ENCODE measurements at places on chromosomes 6 and 20. TPM values are rescaled to one million over a fixed set of nuclear protein-coding genes. Genes with fewer than 3 reads are reported as not detected.

DNA sequence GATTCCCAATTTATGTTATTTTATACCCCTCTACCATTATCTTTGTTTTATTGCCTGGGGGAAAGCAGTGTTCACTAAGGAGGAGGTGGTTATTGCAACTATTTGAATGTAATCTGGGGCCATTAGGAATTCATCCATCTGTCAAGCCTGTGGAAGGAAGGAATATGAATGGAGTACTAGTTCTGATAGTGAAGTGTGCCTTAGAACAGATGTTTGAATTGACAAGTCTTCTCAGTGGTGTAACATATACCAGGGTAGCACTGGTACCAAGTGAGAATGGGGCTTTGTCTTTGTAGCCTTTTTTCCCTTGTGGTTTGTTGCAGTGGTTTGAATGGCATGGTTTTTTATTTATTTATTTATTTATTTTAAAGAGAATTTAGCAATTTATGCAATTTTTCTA is 27.9 kb upstream of the HDAC2 start:
- DNase-seq = no peak

DNA sequence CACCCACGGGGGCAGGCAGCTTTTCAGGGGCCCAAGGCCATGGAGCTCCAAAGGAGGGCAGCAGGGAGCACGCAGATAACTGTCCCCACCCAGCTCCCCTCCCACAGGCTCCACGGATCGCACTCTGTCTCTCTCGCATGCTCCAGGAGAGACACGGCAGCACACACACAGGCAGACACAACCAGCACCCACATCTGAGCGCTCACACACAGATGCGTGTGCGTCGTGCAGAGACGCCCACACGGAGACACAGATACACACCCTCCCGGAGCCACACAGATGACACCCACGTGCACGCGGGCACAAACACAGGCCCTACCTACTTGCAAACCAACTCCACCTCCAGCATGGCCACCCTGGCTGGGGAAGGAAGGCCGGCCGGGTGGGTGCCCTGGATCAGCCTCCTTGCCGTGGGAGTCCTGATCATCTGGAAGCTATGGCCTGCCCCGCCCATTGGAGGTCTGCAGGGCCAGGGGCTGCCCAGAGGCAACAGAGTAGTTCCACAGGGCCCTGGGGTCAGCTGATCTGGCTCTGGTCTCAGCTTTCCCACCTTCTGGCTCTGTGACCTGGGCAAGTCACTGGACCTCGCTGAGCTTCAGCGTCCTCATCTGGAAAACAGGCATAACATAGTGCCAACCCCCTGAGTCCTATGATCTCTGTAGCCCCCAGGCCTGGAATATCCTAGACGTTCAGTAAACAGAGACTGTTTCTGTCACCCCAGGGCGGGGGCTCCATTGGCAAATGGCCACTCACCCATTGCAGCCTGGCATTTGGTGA is 31.5 kb downstream of the AAR2 start:
- peak; percentile 32 for DNase-seq

DNA sequence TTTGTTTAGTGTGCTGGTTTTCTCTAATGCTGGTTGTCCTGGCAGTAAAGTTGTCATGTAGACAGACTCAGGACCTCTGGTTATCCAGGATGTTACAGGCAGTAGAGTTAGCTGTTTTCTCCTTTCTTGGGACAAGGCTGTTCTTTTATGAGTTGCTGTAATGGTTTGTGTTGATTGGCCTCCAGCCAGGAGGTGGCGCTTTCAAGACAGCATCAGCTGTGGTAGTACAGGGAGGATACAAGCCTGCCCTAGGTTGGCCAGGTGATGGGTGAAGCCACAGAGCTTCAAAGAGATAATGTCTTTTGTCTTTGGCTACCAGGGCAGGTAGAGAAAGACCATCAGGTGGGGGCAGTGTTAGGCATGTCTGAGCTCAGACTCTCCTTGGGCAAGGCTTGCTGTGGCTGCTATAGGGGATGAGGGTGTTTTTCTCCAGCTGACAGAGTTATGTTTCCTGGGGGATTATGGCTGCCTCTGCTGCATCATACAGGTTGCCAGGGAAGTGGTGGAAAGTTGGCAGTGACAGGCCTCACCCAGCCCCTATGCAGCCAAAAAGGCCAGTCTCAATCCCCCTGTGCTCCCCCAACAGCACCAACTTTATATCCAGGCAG is 127.2 kb upstream of the TAB2 start:
- no peak for DNase-seq

EDN1 gene
- total RNA-seq = 6.7 TPM

JAG1 gene
- total RNA-seq = 98.4 TPM

Data from tongue (tissue), 3 donors.